CD4-positive, alpha-beta T cell (primary cell): ENCODE measurements at places on chromosomes 7 and 10. TPM values are rescaled to one million over a fixed set of nuclear protein-coding genes. Genes with fewer than 3 reads are reported as not detected.

- H3K36me3 ChIP-seq: peaks cover 77% of the 10 kb centered on the region
- H3K27ac ChIP-seq: no peak overlapping the region
- DNase-seq: no peak
- H3K4me3 ChIP-seq: no peak overlapping the region
Observed at GRCh38 chr7:100687261-100687660, 6.8 kb downstream of the GIGYF1 start.

DNA sequence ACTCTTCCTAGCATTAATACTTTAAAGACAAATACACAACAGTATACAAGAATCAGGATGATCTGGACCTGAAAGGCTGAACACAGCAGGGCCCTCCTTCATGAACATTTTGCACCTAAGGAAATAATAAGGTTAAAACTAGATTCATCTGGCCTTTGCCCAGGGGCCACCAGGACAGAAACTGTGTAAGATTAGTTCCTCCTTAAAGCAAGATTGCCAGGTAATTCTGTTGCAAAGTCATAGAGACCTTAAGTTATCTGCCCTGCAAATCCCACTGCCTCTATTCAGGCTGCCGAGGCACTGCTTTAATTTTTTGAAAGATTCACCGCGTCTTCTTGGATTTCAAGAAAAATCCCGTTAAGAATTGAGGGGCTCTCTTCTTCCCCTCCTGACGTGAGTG, 1.6 kb upstream of the KIAA1217 start:
- no peak for DNase-seq
- peaks cover 6% of the 10 kb centered on the region for H3K4me1 ChIP-seq
- H3K27ac ChIP-seq: no peak overlapping the region
- H3K36me3 ChIP-seq: no peaks in the 10 kb centered on the region
- peaks cover 24% of the 10 kb centered on the region for H3K27me3 ChIP-seq

DNA sequence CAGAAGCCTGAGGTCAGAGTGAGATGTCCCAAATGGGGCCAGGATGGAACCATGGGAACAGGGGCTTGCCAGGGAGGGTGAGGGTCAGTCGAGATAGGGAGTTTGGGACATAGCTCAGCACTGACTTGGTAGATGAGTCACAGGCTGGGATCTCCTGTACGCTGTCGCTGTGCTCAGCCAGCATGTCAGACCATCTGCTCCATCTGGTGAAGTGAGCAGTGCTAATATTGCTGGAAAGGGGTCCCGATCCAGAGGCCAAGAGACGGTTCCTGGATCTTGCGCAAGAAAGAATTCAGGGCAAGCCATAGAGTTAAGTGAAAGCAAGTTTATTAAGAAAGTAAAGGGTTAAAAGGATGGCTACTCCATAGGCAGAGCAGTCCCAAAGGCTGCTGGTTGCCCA, 505.6 kb downstream of the GALNT17 start:
- no peaks in the 10 kb centered on the region for H3K36me3 ChIP-seq
- no peaks in the 10 kb centered on the region for H3K27me3 ChIP-seq
- no peak overlapping the region for H3K27ac ChIP-seq
- DNase-seq: no peak
- no peak overlapping the region for H3K4me3 ChIP-seq

CREB5 gene
- 0.19 TPM for total RNA-seq
